ENCODE measurements at places on chromosomes 16 and 17.
A peak's percentile ranks its signal among the peaks of the same experiment; 100 is the strongest.

GRCh38 chr16:1580956-1581355 is 30.9 kb downstream of the IFT140 start:
- DNase-seq: no peak

- no peak for DNase-seq
Observed at GRCh38 chr17:54849660-54850059, 51.0 kb upstream of the TOM1L1 start.

DNA sequence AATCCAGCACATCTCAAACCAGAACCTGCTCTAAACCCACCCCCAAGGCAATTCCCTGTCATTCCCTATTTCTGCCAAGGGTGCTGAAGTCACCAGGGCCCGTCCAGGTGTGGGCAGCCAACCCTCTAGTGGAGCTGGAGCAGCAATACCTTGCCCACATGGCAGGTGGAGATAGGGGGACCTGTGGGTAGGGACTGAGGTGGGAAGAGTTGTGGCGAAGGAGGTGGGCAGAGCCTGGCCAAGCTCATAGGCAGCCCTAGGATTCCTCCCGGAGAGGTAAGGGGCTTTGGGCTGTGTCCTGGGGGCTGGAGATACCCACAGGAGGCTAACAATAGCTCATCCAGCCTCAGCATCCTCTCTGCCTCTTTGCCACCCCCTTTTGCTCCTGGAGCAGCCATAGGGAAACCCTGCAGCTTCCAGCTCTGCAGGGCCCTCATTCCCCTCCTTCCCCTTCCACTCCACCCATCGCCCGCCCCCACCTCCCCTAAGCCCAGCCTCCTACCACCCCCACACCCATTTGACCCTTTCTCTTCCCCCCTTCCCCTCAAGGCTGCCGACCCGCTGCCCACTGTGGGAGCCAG is 30.4 kb upstream of the CRHR1 start:
- no peak for DNase-seq

- DNase-seq: no peak
Observed at GRCh38 chr16:66902648-66903543, 15.8 kb downstream of the CDH16 start.

GRCh38 chr17:65886315-65887245 is 305.4 kb downstream of the CEP112 start:
- no peak for DNase-seq

- peak; percentile 41 for DNase-seq
Observed at GRCh38 chr17:55577687-55578086, 66.4 kb upstream of the SMIM36 start.

- no peak for DNase-seq
Observed at GRCh38 chr17:47376247-47376646, 52.5 kb downstream of the EFCAB13 start.

GRCh38 chr16:10876799-10877341 is at the start of gene CIITA:
Gene CIITA (plus strand): TSS chr16:10877202. CDS start chr16:10877331, 129 bp downstream.
- no peak for DNase-seq

DNA sequence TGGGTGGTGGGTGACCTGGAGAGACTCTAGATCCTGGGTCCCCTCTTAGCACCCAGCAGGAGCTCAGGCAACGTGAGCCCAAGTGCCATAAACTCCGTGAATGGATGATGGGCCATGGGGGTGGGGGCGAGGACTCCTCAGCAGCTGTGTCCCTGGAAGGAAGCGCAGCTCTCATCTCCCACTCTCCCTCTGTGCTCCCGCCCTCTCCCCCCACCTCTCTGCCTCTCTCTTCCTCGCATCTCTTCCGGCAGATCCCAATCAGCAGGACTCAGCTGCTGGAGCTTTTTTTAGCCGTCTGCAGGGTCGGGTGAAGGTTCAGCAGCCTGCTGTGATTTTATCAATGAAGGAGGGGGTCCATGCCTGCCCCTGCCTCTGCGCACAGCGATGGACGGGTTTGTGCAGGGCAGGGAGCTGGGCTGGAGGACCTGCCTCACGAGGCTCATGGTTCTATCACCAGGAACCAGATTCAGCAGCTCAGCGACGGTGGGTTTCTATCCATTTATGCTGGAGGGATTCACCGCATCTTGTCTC is 8.3 kb downstream of the CCR7 start:
- DNase-seq: no peak

DNA sequence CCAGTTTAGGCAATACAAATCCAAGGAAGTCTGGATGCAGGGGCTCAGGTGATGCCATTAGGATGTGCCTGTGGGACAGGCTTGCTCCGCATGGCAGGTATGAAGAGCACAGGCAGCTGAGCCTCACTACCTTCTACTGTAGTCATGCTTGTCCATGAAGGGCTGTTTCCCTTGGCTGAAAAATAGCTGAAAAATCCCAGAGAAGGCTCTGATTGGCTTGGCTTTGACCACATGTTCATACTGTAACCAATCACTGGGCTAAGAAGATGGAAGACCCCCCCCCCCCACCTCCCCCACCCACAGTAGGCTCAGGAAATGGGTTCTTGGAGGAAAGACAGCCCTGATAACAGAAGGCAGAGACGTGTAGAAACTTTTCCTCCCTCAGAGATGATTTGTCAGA is 66.5 kb upstream of the LGALS9 start:
- no peak for DNase-seq

DNA sequence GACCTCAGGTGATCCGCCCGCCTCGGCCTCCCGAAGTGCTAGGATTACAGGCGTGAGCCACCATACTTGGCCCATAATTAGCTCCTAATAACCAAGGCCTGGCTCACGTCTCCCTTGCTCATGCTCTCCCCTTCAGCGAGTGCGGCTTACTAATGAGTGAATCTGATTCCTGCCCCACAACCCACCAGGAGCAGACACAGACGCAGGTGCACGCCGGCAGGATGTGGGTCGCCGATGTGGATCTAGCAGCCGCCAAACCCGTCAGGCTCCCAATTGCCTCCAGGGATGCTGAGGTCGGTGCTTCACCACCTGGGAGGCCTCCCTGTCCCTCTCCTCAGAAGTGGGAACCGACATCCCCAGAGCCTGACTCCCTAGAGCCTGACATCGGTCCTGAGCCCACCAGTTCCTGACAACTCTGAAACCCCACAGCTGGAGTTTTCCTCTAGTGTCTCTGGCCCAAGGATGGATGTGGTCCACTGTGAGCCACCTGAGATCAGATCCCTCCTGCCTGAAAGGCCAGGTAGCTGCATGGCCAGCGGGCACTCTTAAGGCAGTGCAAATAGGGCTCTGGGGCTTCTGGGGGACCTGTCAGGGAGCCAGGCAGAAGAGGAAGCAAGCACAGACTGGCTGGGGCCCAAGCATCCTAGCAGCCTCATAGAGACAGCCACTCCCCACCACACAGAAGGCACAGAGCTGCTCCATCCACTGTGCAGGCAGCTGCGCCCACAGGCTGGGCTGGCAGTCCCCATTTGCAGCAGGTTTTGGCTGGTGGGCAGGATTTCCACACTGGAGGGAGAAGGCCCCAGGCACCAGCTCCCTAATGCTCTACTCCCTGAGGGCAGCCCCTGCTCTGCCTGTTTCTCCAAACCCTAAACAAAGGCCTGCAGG is 10.8 kb downstream of the EXOC7 start:
- no peak for DNase-seq

GRCh38 chr16:75111961-75112733 is 4.4 kb downstream of the LDHD start:
- DNase-seq: no peak

GRCh38 chr17:37650419-37651003 is 7.3 kb upstream of the DDX52 start:
- no peak for DNase-seq

GRCh38 chr17:57016764-57017116 is 38.8 kb downstream of the SCPEP1 start:
- DNase-seq: no peak

- no peak for DNase-seq
Observed at GRCh38 chr16:2702871-2703745, 16.9 kb downstream of the PRSS27 start.

- DNase-seq: no peak
Observed at GRCh38 chr16:58124601-58124915, 4.6 kb downstream of the CFAP20 start.

DNA sequence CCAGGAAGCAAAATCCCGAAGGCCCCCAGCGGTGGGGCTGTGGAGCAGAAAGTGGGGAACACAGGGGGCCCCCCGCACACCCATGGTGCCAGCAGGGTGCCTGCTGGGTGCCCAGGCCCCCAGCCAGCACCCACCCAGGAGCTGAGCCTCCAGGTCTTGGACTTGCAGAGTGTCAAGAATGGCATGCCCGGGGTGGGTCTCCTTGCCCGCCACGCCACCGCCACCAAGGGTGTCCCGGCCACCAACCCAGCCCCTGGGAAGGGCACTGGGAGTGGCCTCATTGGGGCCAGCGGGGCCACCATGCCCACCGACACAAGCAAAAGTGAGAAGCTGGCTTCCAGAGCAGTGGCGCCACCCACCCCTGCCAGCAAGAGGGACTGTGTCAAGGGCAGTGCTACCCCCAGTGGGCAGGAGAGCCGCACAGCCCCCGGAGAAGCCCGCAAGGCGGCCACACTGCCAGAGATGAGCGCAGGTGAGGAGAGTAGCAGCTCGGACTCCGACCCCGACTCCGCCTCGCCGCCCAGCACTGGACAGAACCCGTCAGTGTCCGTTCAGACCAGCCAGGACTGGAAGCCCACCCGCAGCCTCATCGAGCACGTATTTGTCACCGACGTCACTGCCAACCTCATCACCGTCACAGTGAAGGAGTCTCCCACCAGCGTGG is 6.5 kb downstream of the CBX2 start:
- no peak for DNase-seq

GRCh38 chr16:79213214-79213613 is 387.3 kb downstream of the MAF start:
- DNase-seq: no peak

DNA sequence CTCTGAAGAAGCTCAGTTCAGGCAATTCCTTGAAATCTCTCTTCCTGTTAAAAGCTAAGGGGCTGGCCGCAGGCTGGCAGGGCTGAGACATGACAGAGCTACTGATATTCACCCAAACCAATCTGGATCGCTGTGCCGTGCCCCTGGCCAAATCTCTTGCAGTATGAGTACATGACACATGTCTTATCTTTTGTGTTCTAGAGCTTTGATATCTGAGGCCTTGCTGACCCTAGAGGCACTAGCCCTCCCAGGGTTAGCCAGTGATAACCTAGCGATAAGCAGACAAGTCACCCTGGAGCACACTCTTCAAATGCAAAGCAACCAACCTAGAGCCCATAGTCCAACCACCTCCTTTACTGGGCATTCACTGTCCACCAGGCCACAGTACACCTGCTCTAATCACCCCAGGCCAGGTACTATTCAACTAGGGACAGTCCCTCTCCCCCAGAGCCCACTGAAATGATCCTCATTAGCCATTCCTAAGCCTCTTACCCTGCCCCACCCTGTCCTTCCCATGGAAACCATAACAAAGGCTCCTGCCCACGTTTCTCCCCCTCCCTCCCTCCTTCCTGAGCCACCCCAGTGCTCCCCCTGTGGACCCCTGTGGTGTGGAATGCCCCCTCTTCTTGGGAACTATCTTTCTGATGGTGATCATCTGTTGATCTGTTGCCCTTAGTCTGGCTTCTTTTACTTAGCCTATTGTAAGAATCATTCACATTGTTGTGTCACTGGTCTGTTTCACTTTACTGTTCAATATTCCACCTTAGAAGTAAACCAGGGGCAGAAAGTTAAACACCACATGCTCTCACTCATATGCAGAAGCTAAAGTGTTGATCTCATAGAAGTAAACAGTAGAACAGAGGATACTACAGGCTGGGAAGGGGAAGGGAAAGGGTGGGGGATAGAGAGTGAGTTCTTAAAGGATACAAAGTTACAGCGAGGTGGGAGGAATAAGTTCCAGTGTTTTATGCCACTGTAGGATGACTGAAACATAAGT is 52.5 kb downstream of the TEKT5 start:
- no peak for DNase-seq

DNA sequence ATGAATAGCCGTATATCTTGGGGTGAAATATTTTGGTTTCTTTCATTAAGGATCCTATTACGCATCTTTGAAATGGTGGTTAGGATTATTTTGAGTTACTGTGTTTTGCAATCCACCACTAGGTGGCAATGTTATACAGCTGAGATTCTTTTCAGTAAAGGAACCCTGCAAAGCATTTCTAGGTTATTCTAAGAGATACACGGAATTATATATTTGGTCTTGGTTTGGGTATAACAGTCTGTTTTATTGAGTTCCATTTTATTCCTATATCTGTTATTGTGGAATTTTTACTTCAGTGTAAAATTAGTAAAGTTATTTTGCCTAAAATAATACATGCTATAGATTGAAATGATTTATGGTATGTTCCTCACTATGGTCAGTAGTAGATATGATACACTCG is 62.9 kb upstream of the CPHXL start:
- DNase-seq: no peak

GRCh38 chr17:30267625-30268024 is 24.1 kb downstream of the BLMH start:
- DNase-seq: no peak

- DNase-seq: peak; percentile 12
Observed at GRCh38 chr17:32266389-32267301, 1.0 kb downstream of the RHBDL3 start.

DNA sequence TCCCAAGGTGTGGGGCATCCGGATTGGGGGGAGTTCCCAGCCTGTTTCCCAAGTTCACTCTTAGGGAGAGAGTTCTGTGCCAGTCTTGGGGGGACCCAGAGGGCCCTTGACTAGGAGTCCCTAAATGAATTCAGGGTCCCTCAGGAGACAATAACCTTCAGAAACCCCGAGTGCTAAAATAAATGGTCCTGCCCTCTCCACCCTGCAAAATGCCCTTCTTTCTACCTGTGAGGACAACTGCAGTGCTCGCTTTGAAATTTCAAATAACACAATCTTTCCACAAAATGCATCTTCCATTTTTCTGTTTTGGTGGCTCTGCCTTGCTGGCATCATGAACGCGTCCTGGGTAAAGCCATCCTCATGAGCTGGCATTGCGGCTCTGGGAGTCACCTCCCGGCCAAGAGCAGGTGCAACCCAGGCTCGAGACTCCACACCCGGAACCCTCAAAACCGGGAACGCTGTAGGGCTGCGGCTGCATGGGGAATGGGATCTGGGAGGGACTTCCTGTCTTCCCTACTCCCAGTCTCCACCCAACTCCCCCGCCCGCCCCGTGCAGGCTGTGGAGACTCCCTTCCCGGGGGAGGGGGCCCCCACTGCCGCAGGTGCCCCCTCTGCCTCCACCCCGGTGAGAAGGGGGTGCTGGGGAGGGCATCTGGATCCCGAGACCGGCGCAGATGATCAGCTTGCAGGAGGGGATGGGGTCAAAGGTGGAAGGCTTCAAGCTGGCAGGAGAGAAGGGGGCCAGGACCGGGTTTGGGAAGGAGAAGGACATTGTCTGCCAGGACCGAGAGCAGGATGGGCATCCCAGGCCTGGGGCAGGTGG is at the start of gene ZNF205:
TSS of gene ZNF205 (plus strand) at position 529 of the 823 bp plus-strand sequence. CDS start 845 bp downstream, outside the sequence.
- no peak for DNase-seq

DNA sequence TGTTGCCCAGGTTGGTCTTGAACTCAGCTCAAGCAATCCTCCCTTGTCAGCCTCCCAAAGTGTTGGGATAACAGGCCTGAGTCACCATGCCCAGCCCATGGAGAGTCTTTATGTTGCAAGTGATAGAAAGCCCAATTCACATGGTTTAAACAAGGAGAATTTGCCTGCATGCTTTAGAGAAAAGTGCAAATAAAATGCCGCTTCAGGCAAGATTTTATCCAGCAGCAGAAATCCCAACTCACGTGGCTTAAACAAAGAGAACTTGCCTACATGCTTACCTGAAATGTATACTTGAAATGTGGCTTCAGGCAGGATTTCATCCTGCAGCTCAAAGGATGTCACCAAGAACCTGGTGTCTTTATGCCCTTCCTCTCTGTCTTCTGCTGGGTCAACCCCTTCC is 28.8 kb upstream of the XYLT2 start:
- no peak for DNase-seq
